ENCODE measurements at places on chromosomes 2 and 18.

GRCh38 chr2:147331790-147332419, 512.9 kb upstream of the ACVR2A start:
- DNase-seq = no peak

DNA sequence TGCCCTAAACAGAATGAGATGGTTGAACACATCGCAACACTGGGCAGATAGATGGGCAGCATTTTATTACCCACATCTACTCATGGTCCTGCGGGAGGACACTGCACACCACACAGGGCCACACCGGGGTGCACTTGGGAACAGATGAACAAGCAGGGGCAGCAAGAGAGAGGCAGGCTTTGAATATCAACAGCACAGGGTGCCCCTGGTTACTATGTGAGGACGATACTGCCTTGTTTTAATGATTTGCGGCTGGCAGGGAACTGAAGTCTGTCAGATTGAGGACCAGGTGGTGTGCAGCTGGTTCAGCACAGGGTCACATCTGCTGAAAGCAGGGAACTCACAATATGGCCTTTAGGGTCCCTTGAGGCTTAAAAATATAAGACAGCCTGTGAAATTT, 195.7 kb downstream of the PIEZO2 start:
- DNase-seq = peak; percentile 80

- DNase-seq = no peak
Observed at GRCh38 chr18:36576339-36576738, 252.5 kb downstream of the TPGS2 start.

GRCh38 chr18:48541026-48541746, 2.4 kb downstream of the CTIF start:
- DNase-seq = peak; percentile 85

DNA sequence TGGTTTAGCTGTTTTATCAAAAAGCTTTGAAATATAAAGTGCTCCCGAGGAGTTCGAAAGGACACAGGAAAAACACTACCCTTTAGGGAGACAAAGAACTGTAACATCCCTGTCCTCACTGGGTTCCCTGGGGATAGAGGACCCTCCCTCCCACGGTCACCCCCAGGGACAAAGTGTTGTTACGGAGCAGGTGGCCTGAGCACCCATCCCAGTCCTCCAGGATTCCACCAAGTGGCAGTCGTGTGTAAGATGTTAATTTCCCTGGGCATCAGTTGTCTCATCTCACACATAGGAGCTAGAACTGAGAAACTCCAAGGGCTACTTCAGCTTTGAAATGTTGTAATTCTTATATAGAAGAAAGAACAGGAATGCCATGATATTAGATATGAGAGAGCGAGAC, 137.7 kb downstream of the ALK start:
- DNase-seq = no peak

DNA sequence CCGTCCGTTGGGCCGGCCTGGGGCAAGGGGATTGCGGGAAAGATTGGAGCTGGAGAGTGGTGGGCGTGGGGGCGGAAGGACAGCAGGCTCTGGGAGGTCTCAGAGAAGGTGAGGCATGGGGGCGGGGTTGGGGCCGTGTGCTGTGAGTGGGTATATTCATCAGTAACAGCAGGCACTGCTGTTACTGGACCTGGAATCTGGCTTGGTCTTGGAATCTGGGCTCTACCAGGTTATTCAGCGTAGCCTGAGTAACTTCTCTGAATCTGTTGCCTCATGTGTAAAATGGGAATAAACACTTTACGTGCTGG, 435 bp downstream of the RNF181 start:
- DNase-seq = no peak

GRCh38 chr2:111975819-111976218, 77.4 kb downstream of the MERTK start:
- DNase-seq = no peak

DNA sequence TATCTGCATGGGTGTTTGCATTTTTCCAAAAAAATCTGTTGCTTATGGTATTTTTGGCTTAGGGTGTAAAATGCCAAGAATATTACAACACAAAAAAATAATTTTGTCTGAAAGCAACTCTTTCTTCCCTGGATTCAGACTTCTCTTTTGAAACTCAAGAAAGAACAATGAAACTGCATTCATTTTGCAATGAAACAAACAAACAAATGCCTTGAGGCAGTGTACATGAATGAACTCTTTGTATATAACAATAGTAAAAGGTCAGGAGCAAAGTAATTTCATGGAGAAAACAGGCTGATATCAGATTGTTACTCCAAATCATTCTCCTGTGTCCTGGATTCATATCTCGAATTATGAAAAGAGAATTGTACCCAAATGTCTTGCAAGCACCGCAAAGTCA, 301.6 kb upstream of the CDH20 start:
- DNase-seq = no peak

DNA sequence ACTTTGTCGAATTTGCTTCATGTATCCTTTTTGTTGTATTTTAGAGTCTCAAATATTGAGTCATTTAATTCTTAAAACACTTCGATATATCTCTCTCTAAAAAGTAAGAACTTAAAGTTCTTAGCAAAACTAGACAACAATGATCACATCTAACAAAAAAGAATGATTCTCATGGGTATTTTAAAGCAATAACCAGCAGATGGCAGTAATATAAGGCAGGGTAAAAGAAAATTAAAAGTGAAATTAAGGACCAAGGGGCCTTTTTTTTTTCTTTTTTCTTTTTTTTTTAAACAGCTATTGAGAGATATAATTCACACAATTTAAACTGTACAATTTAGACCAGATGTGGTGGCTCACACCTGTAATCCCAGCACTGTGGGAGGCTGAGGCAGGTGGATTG, 9.9 kb upstream of the AOX1 start:
- no peak for DNase-seq

DNA sequence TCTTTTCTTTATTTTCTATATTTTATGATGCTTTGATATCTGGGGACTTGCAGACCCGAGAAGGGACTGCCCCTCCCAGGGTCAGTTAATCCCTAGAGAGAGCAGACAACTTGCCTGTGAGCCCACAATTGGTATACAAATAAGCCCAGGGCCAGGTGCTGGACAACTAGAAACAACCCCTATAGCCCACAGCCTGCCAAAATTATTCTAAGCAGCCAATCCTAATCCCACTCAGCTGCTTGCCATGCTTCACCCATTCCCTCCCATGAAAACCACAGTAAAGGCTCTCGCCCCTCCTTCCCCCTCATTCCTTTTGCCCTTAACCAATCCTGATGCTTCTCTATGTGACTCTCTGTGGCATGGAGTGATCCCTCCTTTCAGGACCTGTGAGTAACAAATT, 380.7 kb downstream of the RBM43 start:
- DNase-seq = no peak

- no peak for DNase-seq
Observed at GRCh38 chr18:6743999-6744398, 14.5 kb downstream of the ARHGAP28 start.

GRCh38 chr18:59535055-59535454, 162.2 kb downstream of the CCBE1 start:
- DNase-seq = no peak

- DNase-seq = no peak
Observed at GRCh38 chr2:83572400-83572799, 886.7 kb downstream of the SUCLG1 start.

DNA sequence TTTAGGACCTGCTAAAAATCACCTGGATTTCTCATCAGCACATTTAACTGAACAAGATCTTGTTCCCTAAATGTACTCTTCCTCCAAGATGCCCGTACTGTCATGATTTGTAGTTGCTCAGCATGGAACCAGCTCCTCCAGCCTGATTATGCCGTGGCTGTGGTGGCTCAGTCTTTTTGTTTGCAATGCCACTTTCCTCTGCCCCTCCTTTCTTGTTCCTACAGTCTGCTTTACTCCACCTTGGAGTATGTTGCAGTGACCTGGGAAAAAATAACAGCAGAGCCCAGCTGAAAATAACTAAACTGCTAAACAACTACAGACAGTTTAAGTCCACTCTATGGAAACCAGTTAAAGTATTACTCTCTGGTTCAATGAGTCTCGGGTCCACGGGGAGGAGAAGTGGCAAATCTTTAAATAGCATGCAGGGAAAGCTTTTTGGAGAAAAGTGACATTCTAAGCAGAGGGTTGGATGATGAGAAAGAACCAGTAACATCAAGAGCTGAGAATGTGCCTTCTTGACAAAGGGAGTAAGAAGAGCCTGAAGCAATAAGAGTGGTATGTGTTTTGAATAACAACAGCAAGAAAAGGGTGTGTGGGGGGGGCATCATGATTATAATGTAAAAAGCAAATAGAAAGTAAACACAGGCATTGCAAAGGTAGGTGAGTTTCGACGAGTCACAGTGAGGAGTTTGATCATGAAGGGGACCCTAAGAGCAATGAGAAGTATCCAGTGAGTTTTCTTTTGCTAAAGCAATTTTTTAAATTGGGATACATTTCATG, 225.7 kb downstream of the TMX3 start:
- no peak for DNase-seq

DNA sequence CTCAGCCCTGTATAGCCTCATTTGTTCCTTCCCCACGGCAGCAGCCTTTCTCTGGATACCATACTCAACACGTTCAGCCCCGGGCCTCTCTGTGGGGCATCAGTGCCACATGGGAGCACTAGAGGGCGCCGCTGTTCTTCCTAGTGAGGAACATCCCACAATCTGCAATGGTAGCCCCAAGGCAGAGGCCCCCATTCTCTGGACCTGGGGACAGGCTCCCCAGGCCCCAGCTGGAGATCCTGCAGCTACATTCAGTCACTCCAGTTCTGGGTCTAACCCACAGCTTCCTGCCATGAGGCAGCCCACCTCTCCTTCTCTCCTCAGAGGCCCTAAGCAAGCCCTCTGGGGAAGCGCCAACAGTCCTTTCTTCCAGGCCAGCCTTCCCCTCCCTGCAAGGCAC, 14.2 kb upstream of the SFXN5 start:
- peak; percentile 94 for DNase-seq

DNA sequence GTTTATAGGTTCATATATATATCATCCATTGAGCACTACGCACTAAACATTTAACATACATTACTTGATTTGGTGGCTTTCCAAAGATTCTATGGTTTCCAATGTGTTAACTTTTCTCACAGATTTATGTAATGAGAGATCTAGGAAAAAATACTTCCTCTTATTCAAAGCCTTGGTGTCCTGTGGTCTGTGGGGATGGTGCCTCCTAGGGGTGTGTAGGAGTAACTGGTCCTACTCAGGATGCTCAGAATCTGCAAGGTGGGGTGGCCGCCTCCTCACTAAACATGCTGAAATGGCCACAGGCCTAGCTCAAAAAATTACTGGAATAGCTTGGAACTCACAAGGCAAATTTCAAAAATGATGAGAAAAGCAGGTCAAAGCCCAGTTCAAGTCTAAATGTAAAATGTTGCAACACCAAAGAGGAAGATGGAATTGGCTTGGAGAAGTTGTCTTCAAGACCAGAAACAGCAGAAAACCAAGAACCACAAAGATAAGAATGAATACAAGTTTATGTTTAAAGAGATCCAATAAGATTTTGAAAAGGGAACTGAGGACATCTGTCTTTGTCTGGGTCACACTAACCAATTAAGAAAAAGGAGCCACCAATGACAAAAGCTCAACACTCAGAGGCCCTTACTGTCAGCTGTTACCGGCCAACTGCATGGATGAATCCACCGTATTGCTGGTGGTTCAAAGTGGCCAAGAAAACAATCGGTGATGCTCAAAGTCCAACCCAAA, 11.5 kb downstream of the GPR55 start:
- no peak for DNase-seq

DNA sequence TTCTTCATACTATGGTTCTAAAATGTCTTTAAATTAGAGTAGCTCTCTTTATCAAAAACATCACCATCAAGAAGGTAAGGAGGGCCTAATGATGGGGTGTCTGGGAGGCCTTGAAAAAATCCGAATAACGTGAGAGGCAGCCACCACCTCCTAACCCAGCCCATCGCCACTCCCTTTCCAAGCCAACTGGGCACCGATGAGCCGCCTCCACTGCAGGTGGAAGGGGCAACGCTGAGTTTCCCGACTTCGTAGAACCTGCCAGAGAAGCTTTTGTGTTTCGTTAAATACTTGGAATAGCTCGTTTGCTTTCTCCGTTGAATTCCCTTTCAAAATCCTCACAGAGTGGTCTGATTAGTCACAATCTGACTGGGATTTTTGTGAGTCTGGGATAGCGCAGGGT, 22.0 kb upstream of the RPL31 start:
- no peak for DNase-seq

DNA sequence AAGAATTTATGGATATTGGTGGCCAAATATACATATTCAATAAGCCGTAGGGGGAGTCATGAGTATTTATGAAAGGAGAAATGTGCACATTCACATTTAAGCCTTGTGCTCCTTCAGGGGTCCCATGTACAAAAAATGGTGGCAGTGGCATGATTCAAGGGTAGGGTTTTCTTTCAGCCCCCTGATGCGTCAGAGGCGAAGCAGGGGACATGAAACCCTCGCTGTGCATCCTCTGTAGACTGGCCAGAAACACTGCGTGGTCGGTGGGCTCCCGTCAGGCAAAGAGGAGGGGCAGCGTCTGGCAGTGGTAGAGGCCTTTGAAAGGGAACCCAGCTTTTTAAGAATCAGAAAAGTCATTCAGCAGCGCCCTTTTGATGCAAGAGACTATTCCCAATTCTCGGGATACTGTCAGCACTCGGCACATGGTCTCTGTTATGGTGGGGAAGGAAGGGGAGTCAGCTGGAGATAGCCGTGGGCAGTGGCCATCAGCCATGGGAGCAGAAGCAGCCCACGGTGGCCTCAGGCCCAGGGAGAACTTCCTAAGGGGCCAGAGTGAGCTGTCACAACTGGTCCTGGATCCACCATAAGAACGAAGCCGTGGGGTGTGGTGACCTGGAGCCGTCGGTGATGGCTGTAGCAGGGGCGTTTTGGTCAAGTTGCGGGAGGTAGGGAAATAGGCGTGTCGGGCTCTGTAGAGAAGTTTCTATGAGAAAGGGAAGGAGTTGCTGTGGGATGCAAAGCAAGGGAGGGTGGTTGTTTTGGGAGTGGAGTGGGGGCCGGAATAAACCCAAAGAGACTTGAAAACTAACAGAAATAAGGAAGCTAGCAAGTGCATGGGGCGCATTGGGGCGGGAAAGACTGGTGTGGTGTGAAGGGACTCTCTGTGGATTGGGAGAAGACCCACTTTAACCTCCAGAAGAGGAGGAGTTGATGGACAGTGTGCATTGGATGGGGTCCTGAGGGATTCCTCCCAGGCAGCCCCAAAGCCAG, 95.6 kb downstream of the SH3BP4 start:
- no peak for DNase-seq

GRCh38 chr2:37585295-37585908, 86.0 kb downstream of the CDC42EP3 start:
- no peak for DNase-seq

DNA sequence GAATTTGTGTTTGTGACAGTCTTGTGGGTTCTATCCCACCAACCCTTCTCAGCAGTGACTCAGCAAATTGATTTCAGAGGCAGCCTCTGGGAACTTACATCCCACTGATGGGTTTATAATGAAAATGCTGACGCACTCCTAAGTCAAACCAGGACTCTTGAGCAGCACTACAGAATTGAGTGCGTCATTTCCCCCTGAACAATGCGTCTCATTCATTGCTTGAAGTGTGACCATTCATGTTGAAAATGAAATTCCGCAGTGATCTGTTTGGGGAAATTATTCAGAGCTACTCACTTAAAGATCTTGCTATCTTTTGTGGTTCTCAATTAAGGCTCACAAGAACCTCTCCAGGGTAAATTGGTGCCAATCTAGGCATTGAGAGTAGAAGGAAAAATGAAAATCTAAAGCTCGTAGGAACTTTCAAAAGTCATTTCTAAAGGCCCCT, 417.7 kb upstream of the SLC14A2 start:
- no peak for DNase-seq

DNA sequence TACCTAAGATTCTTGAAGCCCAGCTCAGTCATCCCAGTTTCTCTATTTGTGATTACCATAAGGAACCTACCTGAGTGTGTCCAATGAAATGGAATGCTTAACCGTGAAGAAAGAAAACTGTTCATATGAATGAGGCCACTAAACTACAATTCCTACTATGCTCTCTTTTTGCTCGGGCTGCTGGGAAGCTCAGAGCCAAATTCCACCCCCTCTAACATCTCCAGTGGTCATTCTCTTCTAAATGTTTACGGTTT, 8.3 kb downstream of the MYCN start:
- DNase-seq = no peak

Data from glutamatergic neuron (in vitro differentiated cells).